H1 (cell line): ENCODE measurements at places on chromosomes 1 and 21. TPM values are rescaled to one million over a fixed set of nuclear protein-coding genes. Genes with fewer than 3 reads are reported as not detected.

DNA sequence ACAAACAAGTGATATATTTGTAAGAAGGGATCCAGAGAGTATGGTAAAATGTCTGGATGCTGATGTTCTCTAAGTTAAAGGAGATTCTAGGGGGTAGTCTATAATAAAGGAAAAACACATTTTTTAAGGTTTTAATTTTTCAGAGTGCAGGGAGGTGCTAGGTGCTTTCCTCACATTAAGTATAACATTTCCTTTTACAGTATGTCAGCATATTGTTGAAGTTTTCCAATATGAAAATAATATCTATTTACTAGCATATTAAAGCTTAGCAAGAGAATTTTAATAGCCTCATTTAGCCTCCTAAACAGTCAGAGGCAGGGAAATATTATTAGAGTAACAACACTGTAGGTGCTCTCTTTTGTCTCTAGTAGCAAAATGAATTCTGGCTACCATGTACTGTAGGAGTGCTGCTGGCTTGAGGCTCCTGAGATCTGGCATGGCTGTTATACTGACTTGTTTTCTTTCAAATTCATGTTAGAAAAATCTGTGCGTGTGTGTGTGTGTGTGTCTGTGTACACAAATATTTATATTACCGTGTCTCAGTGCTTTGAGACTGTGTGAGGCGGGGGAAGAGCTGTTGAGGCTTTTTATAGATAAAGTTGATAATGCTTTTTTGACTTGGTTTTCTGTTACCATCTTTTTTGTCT lies 71.0 kb downstream of the POU2F1 start:
- no peak for DNase-seq

GRCh38 chr1:182051938-182052337 lies 9.6 kb downstream of the ZNF648 start:
- DNase-seq = no peak

Gene MORC3
- 3.3 and 5.0 TPM in 2 replicates for polyA plus RNA-seq

DNA sequence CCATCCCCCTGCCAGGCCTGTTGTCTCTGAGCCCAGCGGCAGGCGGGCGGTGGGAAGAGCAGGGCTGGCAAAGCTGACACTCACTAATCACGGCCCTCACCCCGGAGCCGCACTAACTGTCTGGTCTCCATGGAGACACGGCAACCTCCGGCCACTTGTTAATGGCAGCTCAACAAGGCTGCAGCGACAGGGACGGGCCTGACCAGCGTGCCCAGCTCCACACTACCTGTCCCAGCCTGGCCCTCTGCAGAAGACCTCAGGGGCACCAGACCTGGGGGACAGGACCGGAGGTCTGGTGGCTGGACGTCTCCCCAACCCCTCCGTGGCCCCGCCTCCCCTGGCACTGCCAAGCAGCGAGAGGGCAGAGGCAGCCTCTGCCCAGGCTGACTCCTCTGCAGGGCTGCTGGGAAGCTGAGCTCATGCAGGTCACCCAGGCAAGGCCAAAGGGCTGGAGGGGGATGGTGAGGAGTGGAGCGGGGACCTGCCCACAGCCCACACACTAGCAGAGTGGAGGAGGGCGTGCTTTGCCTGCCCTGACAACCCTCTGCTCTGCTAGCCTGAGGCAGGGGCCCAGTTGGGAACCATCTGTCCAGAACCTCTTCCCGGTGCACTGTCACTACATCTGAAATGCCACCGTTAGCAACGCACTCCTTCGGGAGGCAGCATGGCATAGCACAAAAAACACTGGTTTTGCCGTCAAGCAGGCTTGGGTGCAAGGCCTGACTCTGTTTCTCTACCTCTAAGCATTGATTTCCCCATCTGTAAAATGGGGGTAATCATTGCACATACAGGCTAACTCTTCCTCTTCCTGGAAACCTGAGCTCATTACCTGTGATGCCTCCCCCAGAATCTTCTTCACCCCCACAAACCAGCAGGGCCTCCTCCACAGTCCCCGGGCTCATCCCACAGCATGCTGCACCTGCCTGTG lies 29.6 kb upstream of the WASF2 start:
- DNase-seq = no peak

Gene RHBDL2
- 0.31 and 0.42 TPM in 2 replicates for polyA plus RNA-seq

GRCh38 chr1:189708674-189709073 lies 769.0 kb downstream of the BRINP3 start:
- DNase-seq = no peak

DNA sequence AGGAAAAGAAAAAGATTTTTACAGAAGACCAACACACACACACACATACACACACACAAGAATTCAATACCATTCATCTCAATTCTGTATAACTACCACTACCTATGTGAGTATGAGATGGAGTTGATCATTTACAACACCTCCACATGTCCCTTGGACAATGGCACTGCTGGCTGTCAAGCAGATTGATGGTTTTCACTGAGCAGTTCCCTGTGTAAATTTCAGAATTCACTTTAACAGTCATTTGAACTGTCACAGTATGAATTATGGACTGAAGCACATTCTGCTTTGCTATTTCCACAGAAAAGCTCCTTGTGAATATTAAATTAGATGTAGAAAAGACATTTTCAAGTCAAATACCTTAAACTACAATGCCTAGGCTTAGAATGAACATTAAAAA lies 14.3 kb downstream of the KCNT2 start:
- no peak for DNase-seq

- DNase-seq = no peak
These were observed 89.9 kb downstream of the SLC44A5 start for GRCh38 chr1:75520862-75521475.

Gene MYOM3
- 0.05 and 0.08 TPM in 2 replicates for polyA plus RNA-seq

Gene TSNAX
- polyA plus RNA-seq = 5.7 and 7.7 TPM in 2 replicates

DNA sequence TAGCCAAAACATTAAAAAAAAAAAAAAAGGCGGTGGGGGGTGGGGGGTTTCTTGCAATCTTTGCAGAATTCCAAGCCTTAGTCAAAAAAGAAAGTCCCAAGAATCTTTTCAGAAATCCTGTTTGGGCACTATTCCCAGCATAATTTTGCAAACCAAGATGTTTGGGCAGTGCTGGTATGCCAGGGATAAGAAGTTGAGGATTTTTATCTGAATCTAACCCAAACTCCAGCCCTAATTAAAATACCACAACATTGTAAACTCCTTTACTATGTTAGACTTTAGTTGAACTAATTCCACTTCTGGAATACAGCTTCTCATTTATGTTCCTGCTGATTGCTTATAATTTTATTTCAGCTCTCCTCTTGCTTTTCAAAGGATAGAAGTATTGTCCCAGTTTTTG lies 504.1 kb upstream of the ADGRL2 start:
- DNase-seq = no peak

GRCh38 chr1:194289569-194290266 lies 1103.3 kb upstream of the B3GALT2 start:
- DNase-seq = no peak

DNA sequence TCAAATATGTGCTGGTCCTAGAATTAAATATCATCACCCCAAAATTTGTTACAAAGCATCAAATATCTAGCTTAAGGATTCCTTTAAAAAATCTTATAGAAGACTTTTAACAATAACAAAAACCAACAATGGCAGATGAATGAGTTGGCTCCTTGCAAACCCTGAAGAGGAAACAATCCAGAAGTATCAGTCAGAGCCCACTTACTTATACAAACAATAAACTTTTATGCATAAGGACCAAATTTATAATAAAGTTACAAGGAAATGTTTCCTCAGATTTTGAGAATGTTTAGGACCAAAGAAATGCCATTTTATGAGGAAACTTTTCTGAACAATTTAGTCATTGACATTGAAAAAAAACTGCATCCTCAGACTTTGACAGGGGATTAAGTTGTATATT lies 52.7 kb downstream of the LPAR3 start:
- DNase-seq = no peak

- DNase-seq = no peak
These were observed 787.6 kb downstream of the USP25 start for GRCh38 chr21:16517383-16517782.

DNA sequence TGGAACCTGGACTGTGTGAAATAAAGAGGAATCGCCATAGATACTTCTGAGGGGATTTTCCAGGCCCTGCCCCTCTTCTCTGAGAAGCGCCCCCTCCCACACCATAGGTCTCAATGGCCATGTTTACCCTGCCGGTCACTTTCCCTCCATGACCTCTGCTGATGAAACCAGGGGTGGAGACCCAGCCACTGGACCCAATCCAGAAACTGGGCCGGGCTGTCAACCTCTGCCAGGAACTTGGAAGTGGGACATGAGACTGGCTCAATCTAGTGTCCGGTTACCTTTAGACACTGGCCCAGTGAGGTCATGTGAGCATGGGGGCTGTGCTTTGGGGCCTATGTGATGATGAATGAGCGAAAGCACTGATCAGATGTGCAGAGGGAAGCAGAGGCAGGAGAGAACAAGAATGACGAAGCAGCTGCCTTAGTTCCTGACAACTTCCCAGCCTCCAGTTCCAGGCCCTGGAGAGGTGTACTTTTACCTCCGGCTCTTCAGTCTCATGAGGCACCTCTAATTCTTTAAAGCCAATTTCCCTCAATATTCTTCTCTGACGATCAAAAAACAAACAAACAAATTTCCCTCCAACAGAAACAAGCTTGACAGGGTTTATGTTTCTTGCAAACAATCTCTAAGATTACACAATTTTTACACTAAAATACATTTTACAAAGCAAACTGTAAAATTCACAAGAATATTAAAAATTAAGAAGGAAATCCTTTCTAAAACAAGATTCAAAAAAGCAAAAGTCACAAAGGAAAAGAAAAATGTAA lies 4.9 kb downstream of the ASAP3 start:
- DNase-seq = no peak

Gene NSL1
- 25.4 and 33.8 TPM in 2 replicates for polyA plus RNA-seq

Gene NUP210L
- polyA plus RNA-seq = not detected in 2 replicates

Gene CELA2A
- not detected in 2 replicates for polyA plus RNA-seq

DNA sequence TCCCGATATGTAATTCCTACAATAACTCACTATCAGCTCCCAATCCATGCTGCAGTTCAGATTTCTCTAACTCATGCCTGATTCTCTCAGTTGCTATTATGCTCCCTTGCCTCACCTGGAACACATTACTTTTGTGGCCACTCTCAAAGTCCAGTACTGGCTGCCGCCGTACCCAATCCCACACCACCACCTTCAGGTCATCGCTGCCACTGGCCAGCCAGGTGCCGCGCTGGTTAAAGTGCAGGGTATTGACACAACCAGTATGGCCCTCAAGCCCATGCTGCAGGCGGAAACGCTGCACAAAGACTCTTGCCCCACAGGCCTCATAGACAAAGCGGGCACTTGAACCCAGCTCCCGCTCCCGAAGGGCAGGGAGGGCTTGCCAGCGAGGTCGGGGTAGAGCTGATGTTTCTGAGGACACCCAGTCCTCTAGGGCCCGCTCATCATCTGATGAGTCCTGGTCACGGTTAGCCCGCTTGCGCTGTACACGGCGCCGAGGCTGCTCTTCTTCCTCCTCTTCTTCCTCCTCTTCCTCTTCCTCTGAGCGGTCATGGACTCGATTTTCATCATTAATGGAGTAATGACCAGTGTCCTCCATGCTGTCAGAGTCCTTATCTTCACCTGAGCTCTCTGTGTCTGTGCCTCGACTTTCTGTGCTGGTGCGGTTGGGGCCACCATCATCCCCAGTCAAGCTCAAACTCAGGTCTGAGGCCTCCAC lies 22.6 kb downstream of the DCAF8 start:
- no peak for DNase-seq

GRCh38 chr1:44359234-44359935 lies 4.3 kb upstream of the ERI3 start:
- DNase-seq = no peak

DNA sequence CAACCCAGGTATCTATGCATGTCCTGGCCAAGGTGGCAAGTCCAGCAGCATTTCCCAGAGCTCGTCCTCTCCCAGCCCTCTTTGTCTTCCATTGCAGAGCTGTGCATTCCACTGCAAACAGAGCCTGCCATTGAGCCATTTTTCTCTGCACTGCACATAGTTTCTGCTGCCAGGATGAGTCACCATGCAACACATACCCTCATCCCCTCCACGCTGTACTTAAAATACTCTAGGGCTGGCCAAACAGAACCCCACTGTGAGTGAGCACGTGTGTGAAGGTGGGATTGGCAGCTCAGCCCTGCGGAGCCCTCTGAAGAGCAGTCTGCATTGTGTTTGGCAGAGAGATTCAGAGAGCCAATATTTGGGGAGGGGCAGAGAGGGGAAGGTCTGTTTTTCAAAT lies 3.9 kb upstream of the ATP1B1 start:
- no peak for DNase-seq

GRCh38 chr1:24463776-24464735 lies 38.6 kb upstream of the RCAN3 start:
- peak; percentile 59 for DNase-seq

- DNase-seq = no peak
These were observed 24.4 kb downstream of the FABP3 start for GRCh38 chr1:31348449-31348848.

Gene GUK1
- 182 and 183 TPM in 2 replicates for polyA plus RNA-seq

- no peak for DNase-seq
These were observed 210.4 kb downstream of the KCNK2 start for GRCh38 chr1:215292932-215293331.

GRCh38 chr1:24795236-24795635 lies 50.0 kb downstream of the CLIC4 start:
- DNase-seq = no peak
